ENCODE measurements at places on chromosomes 5 and 9.

DNA sequence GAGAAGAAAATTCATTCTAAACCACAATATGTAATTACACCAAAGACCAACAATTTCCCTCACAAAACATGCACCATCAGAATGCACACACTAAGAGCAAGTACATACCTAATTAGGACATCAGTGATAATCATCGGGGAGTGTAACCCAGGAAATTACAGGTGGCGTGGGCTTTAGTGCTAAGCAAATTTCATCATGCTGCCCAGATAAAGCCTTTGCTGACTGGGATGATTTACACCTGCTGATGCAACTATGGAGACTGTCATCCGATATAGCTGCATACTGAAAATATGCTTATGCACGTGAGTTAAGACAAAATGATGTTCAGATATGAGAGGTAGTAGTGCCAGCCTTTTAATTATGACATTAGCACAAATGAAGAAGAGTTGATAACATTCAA lies 123.2 kb downstream of the DCP2 start:
- DNase-seq, result no peak

- DNase-seq, result no peak
Measured at GRCh38 chr9:104339692-104340091, 164.4 kb upstream of the OR13F1 start.

- DNase-seq, result no peak
Measured at GRCh38 chr5:77696120-77696519, 57.6 kb upstream of the OTP start.

DNA sequence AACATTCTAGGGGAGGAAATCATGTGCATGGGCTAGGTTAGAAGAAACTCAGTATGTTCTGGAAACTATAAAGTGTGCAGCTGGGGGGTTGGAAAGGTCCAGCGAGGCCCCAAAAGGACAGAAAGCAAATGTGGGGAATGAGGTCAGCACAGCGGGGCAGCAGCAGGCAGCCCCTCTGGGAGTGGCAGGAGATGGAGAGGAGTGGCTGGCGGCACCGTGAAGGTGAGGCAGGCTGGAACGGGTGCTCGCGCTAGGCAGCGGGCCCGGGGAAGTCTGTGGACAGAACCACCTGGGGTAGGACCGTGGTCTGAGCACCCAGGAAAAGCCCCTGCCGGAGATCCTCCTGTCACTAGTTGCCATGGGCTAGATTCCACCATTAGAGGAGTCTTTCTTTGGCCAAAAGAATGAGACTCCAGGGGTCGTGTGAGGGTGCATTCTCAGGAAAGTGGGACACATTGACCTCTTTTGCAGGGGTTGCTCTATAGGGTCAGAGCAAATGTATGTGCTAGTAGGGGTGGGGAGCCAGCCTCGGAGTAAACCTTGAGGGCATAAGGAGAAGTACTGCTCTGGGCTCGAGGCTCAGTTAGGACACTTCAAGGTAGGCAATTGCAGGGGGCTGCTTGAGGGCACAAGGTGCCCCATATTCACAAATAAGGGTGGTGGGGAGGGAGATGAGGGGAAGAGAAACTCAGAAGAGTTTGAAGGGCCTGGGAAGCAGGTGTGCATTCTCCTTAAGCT lies 61.2 kb downstream of the IL6ST start:
- DNase-seq, result no peak

- no peak for DNase-seq
Measured at GRCh38 chr9:123696476-123696875, 233.4 kb downstream of the DENND1A start.

- DNase-seq, result no peak
Measured at GRCh38 chr5:133113331-133114061, 61.7 kb downstream of the HSPA4 start.

- no peak for DNase-seq
Measured at GRCh38 chr9:3857091-3857490, 331.3 kb upstream of the RFX3 start.

- DNase-seq, result no peak
Measured at GRCh38 chr5:63613442-63613841, 348.8 kb downstream of the HTR1A start.

GRCh38 chr9:131773911-131774379 lies 34.1 kb upstream of the RAPGEF1 start:
- no peak for DNase-seq

DNA sequence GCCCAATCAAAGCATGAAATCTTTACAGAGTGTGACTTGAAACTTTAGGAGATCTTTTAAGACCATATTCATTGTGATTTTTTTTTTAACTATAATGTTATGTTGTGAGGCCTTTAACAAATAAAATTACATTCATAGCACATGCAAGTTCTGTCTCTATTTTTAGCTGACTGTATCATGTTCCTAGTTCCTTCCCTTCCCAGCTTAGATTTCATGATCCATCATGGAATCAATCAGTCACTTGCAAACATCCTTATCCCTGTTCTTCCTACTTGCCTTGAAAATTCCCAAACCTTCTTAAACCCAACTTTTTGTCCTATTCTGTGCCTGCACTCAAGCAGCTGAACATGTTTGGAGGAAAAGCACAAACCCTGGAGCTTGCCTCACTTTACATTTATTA lies 141.8 kb downstream of the DMXL1 start:
- DNase-seq, result no peak

DNA sequence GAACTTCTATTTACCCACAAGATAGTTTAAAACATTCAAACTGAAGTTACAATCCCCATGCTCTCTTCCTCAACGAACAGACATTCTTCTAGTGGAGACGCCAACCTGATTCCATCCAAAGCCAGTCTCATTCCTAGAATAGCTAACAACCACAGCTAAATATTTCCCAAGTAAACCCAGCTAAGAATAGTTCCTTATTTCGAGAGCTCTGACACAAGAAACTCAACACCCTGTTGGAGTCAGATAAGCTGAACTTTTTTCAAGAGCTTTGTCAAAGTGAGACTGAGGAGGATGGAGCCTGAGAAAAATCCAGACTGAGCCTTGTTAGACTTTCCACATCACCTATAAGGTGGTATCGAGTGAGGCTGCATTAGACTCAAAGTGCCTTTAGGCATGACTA lies 56.7 kb upstream of the RPS23 start:
- no peak for DNase-seq

- DNase-seq, result no peak
Measured at GRCh38 chr5:158162026-158162425, 303.1 kb upstream of the CLINT1 start.

DNA sequence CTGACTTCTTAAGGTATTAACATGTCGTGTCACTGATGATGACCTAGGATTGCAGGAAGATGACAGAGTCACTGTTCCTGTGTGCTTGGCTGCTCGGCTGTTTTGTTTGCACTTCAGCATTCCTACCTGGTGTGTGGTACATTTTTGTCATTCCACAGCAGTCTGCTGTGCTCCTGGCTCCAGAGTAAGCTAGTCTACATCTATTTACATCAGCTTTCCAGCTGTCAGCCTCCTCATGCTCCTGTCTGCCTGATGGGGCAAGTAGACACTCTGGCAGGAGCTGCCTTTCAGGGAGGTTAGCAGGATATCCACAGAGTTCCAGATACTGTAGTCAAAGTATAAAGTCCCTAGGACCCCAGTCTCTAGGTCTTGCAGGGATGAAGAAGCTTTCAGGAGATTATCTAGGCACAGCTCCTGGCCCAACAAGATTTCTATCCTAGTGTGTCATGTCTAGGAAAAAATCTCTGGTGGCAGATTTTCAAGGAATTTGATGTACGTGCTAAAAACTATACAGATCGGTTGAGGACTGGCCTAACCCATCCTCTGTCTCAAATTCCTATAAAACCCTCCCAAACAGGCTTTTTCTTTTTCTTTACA lies 28.4 kb downstream of the RUSC2 start:
- no peak for DNase-seq

- no peak for DNase-seq
Measured at GRCh38 chr9:87850391-87850790, 32.3 kb upstream of the SPATA31E1 start.

DNA sequence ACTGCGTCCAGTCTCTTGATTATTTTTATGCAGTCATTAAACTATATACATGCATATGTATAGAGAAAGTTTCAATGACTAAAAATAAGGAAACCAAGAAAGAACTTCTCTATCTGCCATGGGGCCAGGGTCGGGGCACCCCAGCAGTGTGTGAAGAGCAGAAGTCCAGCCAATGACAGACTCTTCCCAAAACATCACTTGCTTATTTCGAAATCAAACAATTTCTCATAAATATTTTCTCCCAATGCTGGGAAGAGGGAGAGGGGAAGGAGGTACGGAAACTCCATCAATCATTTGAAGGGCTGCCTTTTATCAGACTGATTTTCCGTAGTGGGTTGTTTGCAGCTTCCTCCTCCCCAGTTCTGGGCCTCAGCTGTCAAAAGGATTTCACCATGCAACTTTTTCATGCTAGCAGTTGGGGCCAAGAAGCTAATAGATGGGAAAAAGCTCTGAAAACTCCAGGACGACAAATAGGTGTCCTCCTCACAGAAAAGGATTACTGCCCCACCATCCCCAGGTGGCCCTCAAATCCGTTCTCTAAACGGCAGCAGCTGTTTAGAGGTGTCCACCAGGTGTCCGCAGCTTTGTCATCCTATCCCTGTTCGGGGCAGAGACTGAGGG lies 617 bp upstream of the FPGS start:
- DNase-seq, result no peak

GRCh38 chr9:87711857-87712800 lies 13.8 kb upstream of the CTSL start:
- no peak for DNase-seq

- DNase-seq, result no peak
Measured at GRCh38 chr9:108245331-108245730, 610.5 kb downstream of the ACTL7B start.

- no peak for DNase-seq
Measured at GRCh38 chr5:112795342-112795741, 57.7 kb downstream of the APC start.

DNA sequence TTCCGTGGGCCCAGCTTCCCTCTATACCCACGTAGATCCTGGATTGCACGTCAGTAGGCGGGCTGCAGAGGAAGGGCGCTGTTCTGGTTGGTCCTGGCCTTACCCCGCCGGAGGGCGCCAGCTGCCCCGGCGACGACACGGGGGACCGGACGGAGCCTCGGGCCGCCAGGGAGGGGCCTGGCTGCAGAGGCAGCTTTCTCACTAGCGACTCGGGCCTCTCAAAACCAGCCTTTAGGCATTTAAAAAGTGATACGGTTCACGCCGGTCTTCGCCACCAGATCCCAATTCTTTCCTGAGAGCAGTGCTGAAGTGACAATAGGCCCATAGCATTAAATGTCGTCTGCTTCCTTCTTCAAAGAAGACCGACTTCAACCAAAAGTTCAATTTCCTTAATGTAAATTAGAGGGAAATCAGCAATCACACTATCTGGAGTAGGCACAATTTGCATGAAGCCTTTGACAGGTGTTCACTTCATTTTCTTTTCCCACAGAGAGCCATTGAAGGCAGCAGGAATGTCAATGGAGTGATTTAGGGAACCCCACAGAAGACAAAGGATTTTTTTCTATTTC lies 17.6 kb upstream of the UBE2D2 start:
- DNase-seq, result no peak

DNA sequence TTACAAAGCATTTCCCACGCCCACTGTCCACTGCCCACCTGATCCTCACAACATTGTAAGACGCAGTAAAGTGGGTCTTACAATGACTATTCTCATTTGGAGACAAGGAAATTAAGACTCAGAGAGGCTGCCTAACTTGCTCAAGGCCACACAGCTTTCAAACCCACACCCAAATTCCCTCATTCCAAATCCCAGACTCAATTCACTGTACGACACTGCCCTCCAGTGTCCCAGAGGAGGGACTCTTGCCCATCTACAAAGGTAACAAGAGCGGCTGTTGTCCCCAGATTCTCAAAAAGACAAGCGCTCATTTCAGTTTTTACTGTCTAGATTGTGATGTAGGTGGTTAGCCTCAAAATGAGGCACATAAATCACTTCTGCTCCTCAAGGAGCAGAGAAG lies 184.6 kb downstream of the ACTL7B start:
- no peak for DNase-seq

DNA sequence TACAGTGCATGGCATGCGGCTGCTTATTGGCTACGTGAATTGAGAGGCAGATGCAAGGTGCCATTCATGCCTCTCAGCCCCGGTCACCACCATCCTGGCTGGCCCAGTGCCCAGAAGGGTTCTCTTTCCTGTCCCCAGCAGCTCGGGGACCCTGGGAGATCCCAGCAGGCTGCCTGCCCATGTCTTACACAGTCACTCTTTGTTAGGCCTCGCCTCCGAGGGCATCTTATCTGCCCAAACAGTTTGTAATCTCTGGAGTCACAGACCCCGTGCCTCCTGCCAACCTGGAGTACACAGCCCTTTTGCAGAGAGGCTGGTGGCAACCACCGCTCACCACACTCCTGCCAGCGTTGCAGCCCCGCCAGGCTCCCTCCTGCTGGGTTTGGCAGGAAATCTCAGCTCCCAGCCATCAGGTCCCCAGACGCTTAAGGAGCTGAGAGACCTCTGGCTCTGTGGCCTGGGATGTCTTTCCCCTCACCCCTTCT lies 7.0 kb upstream of the AK1 start:
- DNase-seq, result no peak
